H9 (cell line): ENCODE measurements at places on chromosomes 16 and 17. TPM values are rescaled to one million over a fixed set of nuclear protein-coding genes. Genes with fewer than 3 reads are reported as not detected.

DNA sequence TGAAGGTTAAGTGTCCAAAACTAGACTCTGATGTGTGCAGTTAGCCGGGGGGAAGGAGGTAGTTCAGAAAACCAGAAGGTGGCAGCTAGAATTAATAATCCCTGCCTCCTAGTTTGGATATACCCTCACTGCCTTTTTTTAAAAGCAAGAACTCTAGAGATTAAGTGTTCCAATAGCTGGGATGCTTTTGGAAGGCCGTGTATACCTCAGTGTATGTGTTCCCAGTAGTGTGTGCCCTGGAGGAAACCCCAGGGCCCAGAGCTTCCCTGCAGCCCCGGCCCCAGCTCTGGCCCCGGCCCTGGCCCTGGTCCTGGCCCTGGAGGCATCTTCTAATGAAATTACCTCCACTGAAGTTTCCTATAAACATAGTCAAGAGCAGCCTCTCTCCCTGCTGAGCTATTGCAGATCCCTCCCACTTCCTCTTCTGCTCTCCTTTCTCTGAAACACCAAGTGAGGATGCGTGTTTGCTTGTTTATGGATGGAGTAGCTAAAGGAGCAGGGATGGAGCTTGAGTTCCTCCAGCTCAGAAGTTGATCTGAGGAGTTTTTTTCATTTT, 130.7 kb downstream of the PRKCA start:
- no peaks in the 10 kb centered on the region for H3K27me3 ChIP-seq
- H3K4me1 ChIP-seq, result peaks cover 4% of the 10 kb centered on the region
- no peak overlapping the region for H3K4me3 ChIP-seq
- no peaks in the 10 kb centered on the region for H3K36me3 ChIP-seq
- DNase-seq, result no peak
- no peak overlapping the region for H3K27ac ChIP-seq

- H3K36me3 ChIP-seq, result peaks cover 1% of the 10 kb centered on the region; the same call in 1 of the 3 replicates
- no peak for DNase-seq
- no peaks in the 10 kb centered on the region; the same call in 1 of the 2 replicates for H3K27me3 ChIP-seq
- H3K4me1 ChIP-seq, result no peaks in the 10 kb centered on the region
- no peak overlapping the region for H3K4me3 ChIP-seq
Measured at GRCh38 chr16:51450909-51451308, 299.8 kb upstream of the SALL1 start.

DNA sequence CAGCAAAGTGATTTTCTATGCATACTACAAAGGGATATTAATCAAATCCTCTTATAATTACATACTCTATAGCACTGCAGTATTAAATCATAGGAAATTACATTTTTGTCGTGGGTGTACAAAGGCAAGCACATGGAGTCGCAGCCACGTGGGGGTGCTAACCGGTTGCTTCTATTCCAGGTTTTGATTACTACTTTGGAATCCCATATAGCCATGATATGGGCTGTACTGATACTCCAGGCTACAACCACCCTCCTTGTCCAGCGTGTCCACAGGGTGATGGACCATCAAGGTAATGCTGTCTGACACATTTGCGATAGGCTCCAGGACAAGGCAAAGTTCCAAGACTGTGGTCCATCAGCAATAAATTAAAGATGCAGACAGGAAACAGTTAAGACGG, 60.1 kb downstream of the ARSG start:
- no peak overlapping the region for H3K27ac ChIP-seq
- no peaks in the 10 kb centered on the region for H3K36me3 ChIP-seq
- no peak overlapping the region for H3K4me3 ChIP-seq
- H3K4me1 ChIP-seq, result no peaks in the 10 kb centered on the region

GRCh38 chr16:85447693-85448313, 165.3 kb upstream of the GSE1 start:
- peaks cover 1% of the 10 kb centered on the region; the same call in 1 of the 2 replicates for H3K4me1 ChIP-seq
- H3K27ac ChIP-seq, result no peak overlapping the region
- no peaks in the 10 kb centered on the region for H3K27me3 ChIP-seq
- H3K4me3 ChIP-seq, result no peak overlapping the region
- DNase-seq, result no peak

GRCh38 chr17:79453481-79453880, 157.4 kb downstream of the RBFOX3 start:
- no peaks in the 10 kb centered on the region for H3K36me3 ChIP-seq
- H3K4me3 ChIP-seq, result no peak overlapping the region

- H3K27ac ChIP-seq, result no peak overlapping the region
- no peaks in the 10 kb centered on the region for H3K27me3 ChIP-seq
- peaks cover 10% of the 10 kb centered on the region for H3K4me1 ChIP-seq
- H3K4me3 ChIP-seq, result peak overlapping the region; percentile 81
- no peaks in the 10 kb centered on the region; the same call in 2 of the 3 replicates for H3K36me3 ChIP-seq
- peak; percentile 92 for DNase-seq
Measured at GRCh38 chr17:12789075-12789480, 220 bp upstream of the ARHGAP44 start.

DNA sequence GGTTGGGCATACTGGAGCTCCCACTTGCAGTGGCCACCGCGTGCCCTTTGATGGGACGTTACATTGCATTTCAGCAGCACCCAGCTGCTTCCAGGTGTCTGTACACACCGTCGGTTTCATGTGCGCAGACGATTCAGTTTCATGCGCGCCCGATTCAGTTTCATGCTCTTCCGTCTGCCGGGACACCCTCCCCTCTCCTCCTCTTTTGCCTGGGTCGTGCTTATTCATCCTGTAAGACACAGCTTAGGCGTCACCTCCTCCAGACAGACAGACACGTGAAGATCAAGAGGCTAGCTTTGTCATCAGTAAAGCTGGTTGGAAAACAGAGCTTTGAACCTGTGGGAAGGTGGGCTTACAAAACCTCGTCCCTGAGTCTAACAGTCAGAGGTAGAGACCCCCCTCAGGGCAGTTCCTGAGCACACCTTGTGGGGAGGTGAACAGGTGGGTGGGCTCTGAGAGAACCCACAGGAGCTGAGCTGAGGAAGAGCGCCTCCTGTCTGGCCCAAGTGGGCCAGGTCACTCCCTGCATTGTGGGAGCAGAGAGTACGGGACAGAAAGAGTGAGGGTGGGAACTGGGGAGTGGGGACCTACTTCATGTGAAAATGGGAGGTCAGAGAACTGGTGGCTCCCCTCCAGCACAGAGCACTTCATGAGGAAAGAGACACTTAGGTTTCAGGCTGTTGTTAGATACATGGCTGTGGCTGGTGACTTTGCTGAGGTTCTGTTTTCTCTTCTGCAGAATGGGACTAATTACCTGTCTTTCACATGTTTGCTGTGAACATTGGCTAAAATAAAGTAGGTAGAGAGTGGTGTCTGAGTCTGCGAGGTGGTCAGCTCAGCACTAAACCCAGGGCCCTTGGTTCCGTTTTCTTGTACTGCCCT, 122.1 kb downstream of the SNX29 start:
- no peaks in the 10 kb centered on the region for H3K36me3 ChIP-seq
- no peaks in the 10 kb centered on the region for H3K4me1 ChIP-seq
- H3K27ac ChIP-seq, result no peak overlapping the region
- DNase-seq, result no peak

DNA sequence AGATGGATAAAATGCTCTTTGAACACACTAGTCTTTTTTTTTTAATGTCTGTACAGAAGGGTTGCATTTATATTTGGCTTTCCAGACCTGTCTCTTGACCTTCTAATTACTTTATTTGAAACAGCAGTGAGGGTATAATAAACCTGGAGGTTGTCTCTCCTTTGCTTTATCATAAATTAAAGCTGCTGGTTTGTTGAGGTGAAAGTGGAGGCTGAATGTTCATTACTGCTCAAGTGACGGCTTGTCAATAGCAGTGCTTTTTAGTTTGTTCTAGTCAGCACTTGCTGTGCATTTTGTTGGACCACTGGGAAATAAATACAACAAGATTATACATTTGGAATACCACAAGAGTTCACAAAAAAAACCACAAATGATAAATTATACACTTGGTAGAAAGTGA, 264.2 kb downstream of the IRX3 start:
- H3K4me1 ChIP-seq, result no peaks in the 10 kb centered on the region
- H3K27ac ChIP-seq, result no peak overlapping the region
- H3K4me3 ChIP-seq, result no peak overlapping the region
- no peaks in the 10 kb centered on the region; the same call in 1 of the 2 replicates for H3K36me3 ChIP-seq

GRCh38 chr16:77724174-77724573, 1.9 kb downstream of the NUDT7 start:
- H3K27ac ChIP-seq, result no peak overlapping the region
- H3K36me3 ChIP-seq, result no peaks in the 10 kb centered on the region; the same call in 2 of the 3 replicates
- peak overlapping the region; percentile 40; the same call in 2 of the 3 replicates for H3K4me3 ChIP-seq
- DNase-seq, result no peak
- no peaks in the 10 kb centered on the region for H3K27me3 ChIP-seq

The C16orf90 gene
- total RNA-seq, result not detected in 2 replicates

The VMO1 gene
- total RNA-seq, result 0.31 TPM in 1 of 2 replicates, not detected in the other

The PARD6A gene
- 10.8 and 11.2 TPM in 2 replicates for total RNA-seq

The CCL7 gene
- total RNA-seq, result not detected in 2 replicates

The GDPD1 gene
- 1.3 and 2.6 TPM in 2 replicates for total RNA-seq

The DNAAF8 gene
- 0.33 and 0.39 TPM in 2 replicates for total RNA-seq

The CLDN9 gene
- 1.3 and 1.5 TPM in 2 replicates for total RNA-seq

The EXOC3L1 gene
- total RNA-seq, result 3.1 and 3.3 TPM in 2 replicates

The MT3 gene
- total RNA-seq, result 0.61 TPM in 1 of 2 replicates, not detected in the other
